ENCODE measurements at places on chromosomes 1 and 21.

DNA sequence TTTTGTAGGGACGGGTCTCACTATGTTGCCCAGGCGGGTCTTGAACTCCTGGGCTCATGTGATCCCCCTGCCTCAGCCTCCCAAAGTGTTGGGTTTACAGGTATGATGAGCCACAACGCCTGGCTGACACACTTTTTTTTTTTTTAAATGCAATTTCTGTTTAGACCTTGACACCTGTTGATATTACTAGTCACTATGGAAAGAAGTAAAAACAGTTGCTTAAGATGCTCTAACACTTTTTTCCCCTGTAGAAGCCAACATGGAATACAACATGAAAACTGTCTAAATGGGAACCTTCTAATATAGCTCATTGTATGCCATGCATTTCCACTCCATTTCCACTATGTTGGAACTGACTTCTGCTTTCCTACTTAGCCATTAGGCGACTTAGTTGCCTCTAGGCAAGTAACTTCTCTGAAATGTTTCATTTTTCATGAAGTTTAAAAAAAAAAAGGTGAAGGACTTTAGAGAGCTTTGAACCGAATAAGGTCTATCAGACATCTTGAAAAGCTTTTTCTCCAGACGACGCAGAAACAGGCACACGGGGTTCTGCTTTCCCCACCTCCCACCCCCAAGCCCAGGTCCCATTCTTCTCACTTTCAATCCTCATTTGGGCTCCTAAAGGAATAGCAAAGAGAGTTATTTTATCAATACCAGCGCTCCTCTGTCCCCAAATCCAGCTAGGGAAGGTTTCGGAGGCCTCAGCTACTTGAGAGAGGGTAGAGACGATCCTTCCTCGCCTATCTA is 648 bp upstream of the DR1 start:
- DNase-seq, result peak; percentile 31

- no peak for DNase-seq
Measured at GRCh38 chr1:240312872-240313271, 221.2 kb downstream of the FMN2 start.

DNA sequence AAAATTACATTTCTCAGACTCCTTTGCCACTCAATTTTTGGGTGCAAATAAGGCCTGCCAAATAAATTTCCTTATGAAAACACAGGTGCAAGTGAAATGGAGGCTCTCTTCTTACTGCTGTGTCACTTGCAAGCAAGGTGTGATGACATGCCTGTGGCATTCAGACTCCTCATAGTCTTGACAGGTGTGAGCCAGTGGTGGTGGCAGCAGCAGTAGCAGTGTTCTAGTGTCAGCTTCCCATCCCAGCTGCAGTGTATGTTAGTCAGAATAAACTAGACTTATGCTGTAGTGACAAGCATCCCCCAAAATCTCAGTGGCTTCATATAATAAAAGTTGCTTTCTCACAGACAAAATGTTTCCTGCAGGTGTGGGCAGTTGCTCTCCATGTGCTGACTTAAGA is 3.8 kb upstream of the EEIG2 start:
- no peak for DNase-seq

GRCh38 chr1:100188617-100189016 is 10.6 kb upstream of the LRRC39 start:
- no peak for DNase-seq

GRCh38 chr1:119279456-119280381 is 88.9 kb upstream of the HAO2 start:
- DNase-seq, result peak; percentile 29

- DNase-seq, result no peak
Measured at GRCh38 chr21:26011292-26011940, 159.2 kb downstream of the APP start.

DNA sequence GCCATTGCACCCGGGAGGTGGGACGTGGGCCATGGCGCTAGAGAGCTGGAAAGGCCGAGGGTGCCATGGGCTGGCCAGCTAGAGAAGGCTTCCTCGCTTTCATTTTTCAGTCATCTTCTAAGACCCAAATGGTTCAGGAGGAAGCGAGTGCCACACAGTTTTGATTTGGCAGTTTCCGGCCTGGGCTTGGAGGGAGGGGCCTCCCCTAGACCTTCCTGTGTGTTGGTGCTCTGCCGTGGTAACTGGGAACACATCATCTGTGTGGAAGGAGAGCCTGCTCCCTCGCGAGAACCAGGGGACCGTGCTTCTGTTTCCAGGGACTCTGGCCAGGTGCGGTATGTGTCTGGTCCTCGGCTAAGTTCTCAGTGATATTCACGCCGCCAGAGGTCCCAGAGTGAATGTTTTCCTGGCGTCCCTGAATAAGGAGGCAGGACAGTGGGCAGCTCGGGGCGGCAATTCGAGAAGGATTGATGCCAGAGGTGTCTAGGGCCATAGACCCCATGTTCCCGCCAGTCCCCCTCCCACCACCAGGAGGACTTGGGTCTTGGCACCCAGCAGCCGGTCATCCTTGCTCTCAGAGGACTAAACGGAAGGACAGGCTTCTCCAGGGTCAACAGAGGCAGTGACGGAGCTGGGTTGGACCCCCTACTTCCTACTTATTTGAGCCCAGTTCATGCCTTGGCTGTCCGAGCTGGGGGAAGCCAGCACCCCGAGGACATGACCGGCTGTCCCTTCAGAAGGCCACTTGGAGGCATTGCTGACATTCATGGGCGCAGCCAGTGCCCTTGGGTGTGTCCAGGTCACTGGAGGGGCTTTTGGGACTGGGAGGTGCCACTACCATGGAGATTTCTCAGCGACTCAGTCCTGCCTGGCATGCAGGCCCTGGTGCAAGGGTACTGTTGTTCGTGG is 2.7 kb upstream of the NPHP4 start:
- DNase-seq, result no peak
